ENCODE measurements at places on chromosomes 3 and 15. TPM values are rescaled to one million over a fixed set of nuclear protein-coding genes. Genes with fewer than 3 reads are reported as not detected.

Gene CCR8
- total RNA-seq, result not detected

Gene VEPH1
- total RNA-seq, result 261 TPM

Gene APH1B
- 14.3 TPM for total RNA-seq

Gene GNB4
- total RNA-seq, result 105 TPM

Gene C3orf80
- 0.04 TPM for total RNA-seq

Gene TUSC7
- total RNA-seq, result not detected

Gene TTC23
- 22.3 TPM for total RNA-seq

Gene GOLGA6L4
- total RNA-seq, result 0.60 TPM

Gene CTXN2
- total RNA-seq, result under 0.01 TPM

Gene CNTN4
- total RNA-seq, result not detected

Gene GP9
- total RNA-seq, result not detected

Gene FSIP1
- total RNA-seq, result 0.63 TPM

Gene FSTL1
- total RNA-seq, result 690 TPM

Gene TIMP4
- 0.07 TPM for total RNA-seq

All from pulmonary artery endothelial cell (primary cell).